ENCODE measurements at places on chromosomes 6 and 20.
A peak's percentile ranks its signal among the peaks of the same experiment; 100 is the strongest.

GRCh38 chr6:15504040-15504495 lies 158.8 kb downstream of the DTNBP1 start:
- peak; percentile 75 for DNase-seq

DNA sequence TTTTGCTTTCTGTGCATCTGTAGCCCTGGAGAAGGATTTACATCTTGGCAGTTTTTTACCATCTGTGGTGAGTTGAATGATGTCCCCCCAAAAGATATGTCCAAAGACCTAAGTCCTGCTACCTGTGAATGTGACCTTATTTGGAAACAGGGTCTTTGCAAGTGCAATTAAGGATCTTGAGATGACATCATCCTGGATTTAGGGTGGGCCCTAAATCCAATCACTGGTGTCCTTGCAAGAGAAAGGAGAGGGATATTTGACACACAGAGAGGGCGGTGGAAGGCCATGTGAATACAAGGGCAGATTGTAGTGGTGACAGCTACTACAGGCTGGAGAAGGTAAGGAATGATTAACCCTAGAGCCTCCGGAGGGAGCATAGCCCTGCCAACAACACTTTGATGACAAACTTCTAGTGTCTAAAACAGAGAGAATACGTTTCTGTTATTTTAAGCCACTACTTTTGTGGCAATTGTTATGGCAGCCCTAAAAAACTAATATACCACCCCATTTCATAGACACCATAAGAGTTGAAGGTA lies 35.1 kb downstream of the MKKS start:
- no peak for DNase-seq

GRCh38 chr6:133286765-133287164 lies 45.6 kb downstream of the EYA4 start:
- no peak for DNase-seq

- no peak for DNase-seq
These were observed 60.8 kb downstream of the LAMA4 start for GRCh38 chr6:112193535-112194051.

DNA sequence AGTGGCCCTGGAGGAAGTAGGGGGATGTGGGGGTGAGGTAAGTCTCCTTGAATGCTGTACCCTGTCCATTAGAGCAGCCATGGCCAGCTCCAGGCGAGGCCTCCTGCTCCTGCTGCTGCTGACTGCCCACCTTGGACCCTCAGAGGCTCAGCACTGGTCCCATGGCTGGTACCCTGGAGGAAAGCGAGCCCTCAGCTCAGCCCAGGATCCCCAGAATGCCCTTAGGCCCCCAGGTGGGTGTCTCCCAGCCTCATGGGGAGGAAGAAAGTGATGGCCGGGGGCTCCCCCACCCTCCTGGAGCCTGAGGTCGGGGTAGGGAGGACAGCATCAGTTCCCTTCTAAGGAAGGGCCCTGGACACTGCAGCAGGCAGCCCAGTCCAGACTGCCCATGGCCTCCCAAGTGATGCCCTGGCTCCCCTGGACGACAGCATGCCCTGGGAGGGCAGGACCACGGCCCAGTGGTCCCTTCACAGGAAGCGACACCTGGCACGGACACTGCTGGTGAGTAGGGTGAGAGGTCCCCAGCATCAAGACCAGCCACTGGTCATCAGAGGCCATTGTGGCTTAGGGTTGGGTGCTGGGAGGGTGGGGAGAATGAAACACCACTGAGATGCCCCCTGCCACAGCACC lies 1.0 kb downstream of the GNRH2 start:
- no peak for DNase-seq

GRCh38 chr6:36590237-36590636 lies 3.9 kb upstream of the SRSF3 start:
- DNase-seq, result peak; percentile 40

DNA sequence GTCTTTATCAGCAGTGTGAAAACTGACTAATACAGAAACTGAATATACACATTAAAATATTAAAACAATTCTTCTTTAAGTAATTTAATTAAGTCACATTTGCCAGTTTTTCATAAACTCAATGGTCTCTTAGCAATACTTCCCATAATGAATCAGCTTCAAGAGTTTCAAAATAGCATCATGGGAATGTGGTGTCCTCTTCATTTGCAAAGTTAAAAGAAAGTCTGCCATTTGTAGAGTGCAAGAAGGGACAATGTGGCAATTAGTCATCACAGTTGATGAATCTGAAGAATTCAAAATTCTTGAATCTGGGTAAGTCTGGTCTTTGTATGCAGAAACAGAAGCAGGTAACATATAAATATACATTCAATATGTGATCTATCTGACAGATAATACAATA lies 38.7 kb downstream of the SYNE1 start:
- no peak for DNase-seq

- no peak for DNase-seq
These were observed 11.4 kb upstream of the RAMACL start for GRCh38 chr6:166597711-166598440.

- peak; percentile 65 for DNase-seq
These were observed 1.9 kb upstream of the POU3F2 start for GRCh38 chr6:98832284-98833056.

DNA sequence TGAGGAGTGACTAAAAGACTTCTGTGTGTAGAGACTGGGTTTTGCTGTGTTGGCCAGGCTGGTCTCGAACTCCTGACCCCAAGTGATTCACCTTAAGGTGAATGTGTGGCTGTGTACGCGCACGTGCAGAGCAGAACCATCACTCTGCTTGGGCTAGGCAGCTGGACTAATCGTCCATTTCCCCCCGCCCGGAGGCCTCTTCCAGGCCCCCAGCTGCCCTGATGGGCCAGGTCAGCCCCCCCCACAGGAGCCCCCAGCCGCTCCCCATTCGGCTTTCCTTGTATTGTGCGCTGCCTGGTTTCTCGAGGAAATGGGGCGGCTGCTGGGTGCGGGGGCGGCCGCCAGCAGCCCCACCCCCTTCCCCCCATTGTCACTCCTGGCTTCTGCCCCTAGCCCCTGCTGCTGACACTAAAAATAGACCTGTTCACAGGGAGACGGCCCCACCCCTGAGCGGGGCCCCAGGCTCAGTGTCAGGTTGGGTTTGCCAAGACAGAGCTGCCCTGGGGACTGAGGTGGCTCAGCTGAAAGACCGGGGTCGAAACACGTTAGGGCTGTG lies 24.6 kb upstream of the CSNK2A1 start:
- no peak for DNase-seq
